ENCODE measurements at places on chromosomes 7 and 10. TPM values are rescaled to one million over a fixed set of nuclear protein-coding genes. Genes with fewer than 3 reads are reported as not detected.

GRCh38 chr10:10207538-10207937 is 810.1 kb upstream of the CELF2 start:
- DNase-seq: no peak

DNA sequence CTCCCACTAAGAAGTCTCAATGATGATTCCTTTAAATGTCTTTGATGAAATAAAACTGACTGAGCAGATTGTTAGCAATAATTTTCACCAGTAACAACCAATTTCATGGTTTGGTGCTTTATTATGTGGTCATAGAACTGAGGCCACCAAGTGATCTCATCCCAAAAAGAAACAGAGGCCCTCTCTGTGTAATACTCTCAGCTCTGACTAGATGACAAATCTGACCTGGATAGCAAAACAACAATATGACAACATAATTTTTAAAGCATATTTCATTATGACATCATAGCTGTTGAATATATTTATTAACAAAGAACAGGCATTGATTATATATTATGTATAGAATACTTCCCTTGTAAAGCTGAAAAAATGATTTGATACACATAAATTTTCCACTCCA is 5.9 kb downstream of the SEMA3E start:
- DNase-seq: no peak

DNA sequence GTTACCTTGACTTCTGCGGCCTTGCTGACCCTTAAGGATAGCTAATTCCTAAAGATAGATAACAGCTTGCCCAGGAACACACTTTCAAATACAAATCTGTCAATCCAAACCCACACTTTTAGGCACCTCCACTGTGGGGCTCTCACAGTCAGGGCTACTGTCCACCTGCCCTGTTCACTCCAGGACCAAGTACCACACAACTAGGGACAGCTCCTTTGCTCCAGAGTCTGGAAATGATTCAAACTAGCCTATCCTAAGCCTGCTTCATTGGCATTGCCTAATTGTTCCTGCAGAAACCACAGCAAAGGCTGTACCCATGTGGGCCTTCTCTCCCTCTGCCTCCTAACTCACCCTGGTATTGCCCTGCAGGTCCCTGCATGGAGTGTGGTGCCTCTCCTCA is 538.9 kb upstream of the IGFBP3 start:
- no peak for DNase-seq

DNA sequence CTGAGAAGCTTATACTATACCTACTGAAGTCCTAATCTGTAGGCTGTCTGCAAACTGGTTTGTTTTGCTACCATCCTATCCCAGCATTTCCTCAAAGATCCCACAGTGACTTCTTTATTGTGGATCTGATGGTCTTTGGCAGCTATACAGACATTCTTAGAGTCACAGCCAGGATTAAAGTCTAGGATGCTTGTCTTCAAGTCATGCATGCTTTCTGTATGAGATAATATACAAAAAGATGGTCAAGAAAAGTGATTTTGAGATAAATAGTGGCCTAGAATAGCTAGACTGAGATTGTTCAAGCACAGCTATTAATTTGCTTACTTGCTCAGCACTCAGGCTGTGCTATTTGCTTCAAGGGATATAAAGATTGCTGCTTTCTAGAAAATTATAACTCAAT is 454.4 kb downstream of the AUTS2 start:
- no peak for DNase-seq

Gene CALCR
- not detected for polyA plus RNA-seq
